A172 (cell line): ENCODE measurements at places on chromosomes 2 and 18.

DNA sequence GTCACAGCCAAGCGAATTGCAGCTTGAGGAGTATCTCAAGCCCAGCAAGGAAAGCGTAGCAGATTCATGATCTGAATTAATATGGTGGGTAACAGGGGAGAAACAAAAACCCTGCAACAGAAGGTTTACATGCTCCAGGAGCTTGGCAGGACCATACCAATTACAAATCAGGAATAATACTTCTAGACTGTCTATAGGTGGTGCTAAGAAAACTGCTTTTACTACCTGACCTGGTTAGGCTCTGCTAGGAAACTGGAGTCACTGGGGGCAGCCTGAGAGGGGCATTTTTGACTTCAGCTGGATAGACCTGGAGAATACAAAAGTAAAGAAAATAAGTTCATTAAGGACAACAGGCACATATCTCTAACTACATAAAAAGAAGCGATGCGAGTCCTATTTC, 24.6 kb upstream of the SPOPL start:
- no peak for DNase-seq

DNA sequence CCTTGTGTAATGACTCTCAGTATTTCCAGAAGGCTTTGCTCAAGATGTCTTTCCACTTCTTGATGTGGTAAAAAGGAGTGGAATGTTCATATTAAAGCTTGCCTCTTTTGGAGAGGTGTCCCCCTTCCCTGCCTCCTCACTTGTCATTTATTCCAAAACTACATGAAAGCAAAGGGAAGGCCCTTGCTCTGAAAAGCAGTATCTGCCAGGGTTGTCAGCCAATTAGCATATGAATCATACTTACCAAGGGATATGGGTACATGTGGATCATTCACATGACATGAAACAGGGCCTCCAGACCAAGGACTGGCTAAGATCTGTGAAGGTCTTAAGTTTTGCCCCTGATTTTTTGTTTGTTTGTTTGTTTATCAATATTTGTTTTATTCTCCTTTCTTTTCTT, 31.3 kb downstream of the ANXA4 start:
- peak; percentile 63 for DNase-seq

- DNase-seq, result no peak
These were observed 41.9 kb downstream of the TAF1B start for GRCh38 chr2:9885036-9885684.

DNA sequence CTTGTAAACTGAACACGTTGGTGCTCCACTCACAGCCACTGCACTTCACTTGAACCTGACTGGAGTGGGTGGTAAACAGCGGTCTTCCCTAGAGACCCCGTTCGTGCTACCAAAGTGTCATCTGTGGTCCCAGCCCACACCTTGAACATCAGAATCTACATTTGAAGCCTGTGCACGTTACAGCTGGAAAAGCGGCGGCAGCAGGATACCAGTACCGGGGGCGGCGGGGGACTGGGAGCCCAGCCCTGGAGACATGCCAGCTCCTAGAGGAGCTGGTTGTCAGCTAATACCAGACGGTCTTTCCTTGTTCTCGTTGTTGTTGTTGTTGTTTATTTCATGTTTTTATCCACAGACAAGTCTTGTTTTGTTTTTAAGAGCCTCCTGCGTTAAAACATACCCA, 156.7 kb downstream of the WDSUB1 start:
- no peak for DNase-seq

- no peak for DNase-seq
These were observed 65.2 kb downstream of the RNF152 start for GRCh38 chr18:61827591-61827990.
